ENCODE measurements at places on chromosomes 3 and 15.

DNA sequence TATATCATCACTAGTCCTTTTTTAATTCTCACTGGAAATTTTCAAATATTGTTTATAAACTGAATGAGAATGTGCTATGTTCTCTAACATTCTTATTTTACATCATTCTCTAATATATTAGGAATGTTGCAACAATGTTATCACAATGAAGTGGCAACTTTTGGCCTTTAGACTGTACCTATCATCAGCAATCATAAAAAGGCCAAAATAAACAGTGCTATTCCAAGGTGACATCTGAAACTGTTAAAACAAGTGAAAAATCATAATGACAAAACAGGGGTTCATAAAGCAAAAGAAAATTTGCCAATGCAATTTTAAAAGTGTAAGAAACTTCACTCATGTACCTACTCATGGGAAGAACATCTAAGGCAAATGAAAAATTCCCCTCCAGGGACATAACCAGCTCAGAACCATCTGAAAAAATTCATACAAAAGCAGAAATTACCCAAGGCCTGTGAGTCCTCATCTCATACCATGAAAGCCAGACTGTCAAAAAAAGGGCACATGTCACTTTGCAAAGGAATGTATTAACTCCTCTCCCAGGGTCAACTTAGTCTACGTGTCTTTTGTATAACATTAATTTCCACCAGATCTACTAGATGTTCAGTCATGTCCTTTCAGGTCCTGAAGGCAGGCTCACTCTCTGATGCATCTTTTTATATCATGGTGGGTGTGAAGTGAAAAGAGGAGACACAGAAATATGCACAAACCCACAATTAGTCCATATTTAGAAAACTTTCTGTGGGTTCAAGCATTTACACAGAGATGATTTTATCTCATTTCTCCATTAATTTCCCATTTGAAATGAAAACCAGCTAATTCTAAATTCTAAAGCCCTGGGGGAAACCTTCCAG is 211.9 kb downstream of the CBLB start:
- DNase-seq, result no peak

DNA sequence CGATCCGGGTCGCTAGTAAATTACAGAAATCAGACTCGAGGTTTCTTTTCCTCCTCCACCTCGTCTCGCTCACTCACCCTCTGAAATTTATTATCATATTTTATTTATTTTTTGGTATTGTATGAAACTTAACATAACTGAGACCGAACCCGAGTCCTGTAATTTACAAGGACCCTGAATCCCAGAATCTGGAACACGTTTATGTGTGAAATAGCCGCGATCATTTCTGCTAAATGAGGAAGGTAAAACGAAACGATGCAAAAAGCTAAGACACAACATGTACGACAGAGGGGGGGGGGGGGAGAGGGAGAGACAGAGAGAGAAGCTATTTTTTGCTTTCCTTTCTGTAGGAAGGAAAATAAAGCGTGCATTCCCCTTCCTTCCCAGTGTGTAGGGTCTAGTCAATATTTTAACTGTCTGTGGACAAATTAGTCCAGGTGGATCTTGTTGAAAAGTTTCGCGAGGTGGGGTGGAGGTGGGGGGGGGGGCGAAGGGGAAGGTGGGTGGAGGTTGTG is 1.6 kb downstream of the BBX start:
- peak; percentile 12 for DNase-seq

GRCh38 chr3:186254676-186255650 is 107.1 kb downstream of the DGKG start:
- no peak for DNase-seq

GRCh38 chr3:186413615-186414415 is 51.8 kb upstream of the DGKG start:
- DNase-seq, result no peak

- DNase-seq, result no peak
Measured at GRCh38 chr3:13951184-13951583, 71.3 kb upstream of the WNT7A start.

- DNase-seq, result peak; percentile 96
Measured at GRCh38 chr3:194572143-194572789, 61.0 kb downstream of the TMEM44 start.

- DNase-seq, result no peak
Measured at GRCh38 chr3:149011676-149012075, 20.3 kb downstream of the GYG1 start.

DNA sequence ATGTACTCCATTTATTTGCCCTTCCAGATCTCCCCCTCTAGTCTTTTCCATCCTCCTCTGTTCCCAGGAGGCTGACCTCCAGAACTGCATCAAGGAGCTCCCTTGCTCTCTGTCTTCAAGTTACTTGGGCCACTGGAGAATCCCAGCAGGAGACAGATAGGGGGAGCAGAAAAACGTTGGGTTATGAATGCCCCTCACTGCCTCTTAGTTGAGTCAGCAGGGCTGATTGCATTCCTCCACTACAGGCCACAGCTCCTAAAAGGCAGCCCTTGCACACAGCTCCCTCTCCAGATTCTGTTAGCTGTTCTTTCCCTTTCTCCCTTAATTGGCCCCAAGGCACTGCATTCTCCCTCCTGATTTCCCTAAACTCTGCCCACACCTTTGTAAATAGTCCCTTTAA is 12.4 kb upstream of the CEP152 start:
- no peak for DNase-seq

DNA sequence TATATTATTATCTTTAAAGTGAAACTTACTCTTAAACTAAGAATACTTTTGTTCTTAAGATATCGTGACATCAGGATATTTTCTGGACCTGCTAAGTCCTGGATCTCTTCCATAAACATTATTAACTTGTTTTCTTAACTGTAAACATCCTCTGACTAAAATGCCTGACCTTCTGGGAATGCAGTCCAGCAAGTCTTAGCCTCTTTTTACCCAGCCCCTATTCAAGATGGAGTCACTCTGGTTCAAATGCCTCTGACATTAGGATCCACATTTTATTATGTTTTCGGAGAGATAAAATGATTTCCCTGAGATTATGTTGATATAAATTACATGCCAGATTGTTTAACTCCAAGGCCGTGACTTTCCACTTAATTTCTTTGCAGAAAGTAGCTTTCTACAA is 37.6 kb downstream of the OSTN start:
- no peak for DNase-seq

- DNase-seq, result no peak
Measured at GRCh38 chr3:45939341-45939771, 3.9 kb upstream of the CXCR6 start.

DNA sequence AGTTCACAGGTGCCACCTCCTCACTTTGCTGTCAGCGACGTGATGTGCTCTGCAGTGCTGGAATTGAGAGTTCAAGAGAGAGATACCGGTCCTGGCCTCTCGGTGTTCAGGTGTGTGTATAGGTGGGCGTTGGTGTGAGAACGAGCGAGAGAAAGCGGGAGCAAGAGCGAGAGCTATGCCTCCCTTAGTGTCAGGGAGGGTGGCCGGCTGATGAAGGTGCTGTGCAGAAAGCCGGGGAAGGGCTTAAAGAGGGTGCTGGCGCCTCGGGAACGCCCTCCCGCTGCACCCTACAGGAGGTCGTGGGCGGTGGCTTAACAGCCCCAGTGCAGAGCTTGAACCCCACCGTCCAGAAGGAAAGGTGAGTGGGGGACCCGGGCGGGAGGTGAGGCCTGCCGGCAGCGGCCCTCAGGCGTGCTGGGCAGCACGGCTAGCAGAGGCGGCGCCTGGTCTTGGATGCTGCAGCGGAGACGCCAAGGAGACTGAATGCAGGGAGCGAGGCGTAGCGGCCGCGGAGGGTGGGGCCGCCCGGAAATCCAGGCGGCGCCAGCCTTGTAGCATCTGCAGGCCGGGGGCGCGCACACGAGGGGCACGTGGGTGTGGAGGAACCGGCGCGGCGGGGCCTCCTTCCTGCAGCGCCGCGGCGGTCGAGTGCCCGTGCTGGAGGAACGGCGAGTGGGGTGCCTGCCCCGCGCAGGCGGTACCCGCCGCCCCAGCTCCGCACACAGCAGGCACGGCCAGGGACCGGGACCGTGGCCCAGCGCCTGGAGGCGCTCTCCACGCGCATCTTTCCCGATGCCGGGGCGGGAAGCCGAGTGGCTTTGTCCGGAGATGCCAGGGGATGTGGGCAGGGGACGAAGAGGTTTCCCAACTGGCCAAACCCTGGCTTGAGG is 246.8 kb upstream of the TOPAZ1 start:
- DNase-seq, result no peak

DNA sequence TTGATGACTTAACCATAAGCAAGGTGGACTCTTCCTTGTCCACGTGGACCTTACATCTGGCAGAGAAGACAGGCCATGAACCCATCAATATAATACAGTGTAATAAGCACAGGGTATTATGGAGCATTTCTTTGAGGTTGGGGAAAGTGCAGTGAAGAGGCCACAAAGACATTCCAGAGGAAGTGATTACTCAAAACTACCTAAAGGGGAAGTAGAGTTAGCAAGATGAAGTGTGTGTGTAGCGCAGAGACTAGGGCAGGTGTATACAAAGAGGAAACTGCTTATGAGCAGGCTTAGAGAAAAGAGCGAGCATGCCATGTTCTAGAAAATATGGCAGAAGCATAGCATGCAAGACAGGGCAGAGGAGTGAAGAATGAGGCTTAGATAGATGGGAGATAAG is 17.9 kb downstream of the CP start:
- no peak for DNase-seq

DNA sequence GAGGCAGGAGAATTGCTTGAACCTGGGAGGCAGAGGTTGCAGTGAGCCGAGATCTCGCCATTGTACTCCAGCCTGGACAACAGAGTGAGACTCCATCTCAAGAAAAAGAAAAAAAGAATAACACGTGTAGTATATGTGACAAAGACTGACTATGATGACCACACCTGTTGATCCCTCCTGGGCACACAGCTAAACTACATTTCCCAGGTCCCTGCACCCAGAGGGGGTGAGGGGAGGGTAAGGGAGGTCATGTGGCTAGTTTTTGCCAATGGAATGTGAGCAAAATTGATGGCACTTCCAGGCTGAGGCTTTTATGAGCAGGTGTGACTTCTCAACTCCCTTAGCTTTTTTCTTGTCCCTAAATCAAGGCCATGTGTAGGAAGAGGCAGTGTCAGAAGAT is 58.2 kb downstream of the KLHL6 start:
- DNase-seq, result no peak

DNA sequence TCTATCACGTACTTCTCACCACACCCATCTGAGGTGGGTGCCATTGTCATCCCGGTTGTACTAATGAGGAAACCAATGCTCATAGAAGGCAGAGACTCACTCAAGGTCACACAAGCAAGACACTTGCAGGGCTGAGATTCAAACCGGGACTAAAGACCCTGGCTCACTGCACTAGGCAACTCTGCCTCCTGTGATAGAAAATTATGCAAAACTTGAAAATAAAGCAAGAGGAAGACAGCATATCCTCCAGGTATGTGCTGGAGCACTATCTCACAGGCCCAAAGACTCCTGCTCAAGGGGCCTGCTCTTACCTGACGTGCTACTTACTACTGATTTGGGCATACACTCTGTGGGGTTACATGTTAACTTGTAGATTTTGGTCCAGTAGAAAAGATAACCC is 25.6 kb downstream of the ANXA2 start:
- no peak for DNase-seq

- no peak for DNase-seq
Measured at GRCh38 chr3:5072100-5072816, 49.8 kb upstream of the ARL8B start.

DNA sequence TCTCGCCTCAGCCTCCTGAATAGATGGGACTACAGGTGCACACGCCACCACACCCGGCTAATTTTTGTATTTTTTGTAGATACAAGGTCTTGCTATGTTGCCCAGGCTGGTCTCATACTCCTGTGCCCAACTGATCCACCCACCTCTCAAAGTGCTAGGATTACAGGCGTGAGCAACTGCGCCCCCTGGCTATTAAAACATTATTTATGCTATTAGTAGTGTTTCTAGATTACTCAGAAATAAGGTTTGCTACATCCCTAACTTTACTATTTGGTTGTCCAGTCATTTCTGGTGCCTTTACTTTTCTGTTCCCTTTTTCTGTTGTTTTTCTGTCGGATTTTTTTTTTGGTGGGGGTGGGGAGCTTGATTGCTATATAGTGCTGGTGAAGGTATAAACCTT is 393.6 kb upstream of the TPM1 start:
- DNase-seq, result no peak

DNA sequence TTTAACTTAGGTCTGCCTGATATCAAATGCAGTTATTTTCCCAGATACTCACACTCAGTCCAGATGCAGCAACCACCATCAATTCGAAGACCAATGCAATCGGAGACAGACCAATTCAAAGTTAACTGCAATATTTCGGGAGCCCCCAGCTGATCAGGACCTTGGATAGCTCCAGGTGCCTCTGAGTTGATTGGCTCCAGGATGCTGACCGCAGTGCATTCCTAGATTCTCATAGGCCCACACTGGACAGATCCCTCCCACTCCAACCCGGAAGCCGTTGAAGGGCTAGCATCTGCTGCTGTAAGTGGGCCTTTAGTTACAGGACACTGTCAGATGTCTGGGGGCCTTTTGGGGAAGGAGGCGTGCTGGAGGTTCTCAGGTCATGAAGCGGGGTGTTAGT is 89.5 kb upstream of the ATP2B2 start:
- peak; percentile 6 for DNase-seq
